ENCODE measurements at places on chromosomes 16 and 17.

GRCh38 chr16:87492291-87492630 is 563 bp downstream of the ZCCHC14 start:
- no peak for DNase-seq

GRCh38 chr17:45910667-45911066 is 16.3 kb downstream of the MAPT start:
- DNase-seq: no peak

GRCh38 chr16:83940630-83941378 is 12.2 kb upstream of the OSGIN1 start:
- DNase-seq: no peak

DNA sequence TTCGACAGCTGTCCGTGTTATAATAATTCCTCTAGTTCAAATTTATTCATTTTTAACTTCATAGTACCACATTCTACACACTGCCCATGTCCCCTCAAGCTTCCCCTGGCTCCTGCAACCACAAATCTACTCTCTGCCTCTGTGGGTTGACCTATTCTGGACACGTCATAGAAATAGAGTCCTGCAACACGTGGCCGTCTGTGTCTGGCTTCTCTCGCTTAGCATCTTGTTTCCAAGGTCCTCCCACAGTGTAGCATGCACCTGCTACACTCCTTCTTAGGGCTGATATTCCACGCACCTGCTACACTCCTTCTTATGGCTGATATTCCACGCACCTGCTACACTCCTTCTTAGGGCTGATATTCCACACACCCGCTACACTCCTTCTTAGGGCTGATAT is 16.5 kb downstream of the SCGB1C2 start:
- DNase-seq: no peak

- DNase-seq: no peak
These were observed 7.2 kb downstream of the KIAA0513 start for GRCh38 chr16:85034591-85035433.

DNA sequence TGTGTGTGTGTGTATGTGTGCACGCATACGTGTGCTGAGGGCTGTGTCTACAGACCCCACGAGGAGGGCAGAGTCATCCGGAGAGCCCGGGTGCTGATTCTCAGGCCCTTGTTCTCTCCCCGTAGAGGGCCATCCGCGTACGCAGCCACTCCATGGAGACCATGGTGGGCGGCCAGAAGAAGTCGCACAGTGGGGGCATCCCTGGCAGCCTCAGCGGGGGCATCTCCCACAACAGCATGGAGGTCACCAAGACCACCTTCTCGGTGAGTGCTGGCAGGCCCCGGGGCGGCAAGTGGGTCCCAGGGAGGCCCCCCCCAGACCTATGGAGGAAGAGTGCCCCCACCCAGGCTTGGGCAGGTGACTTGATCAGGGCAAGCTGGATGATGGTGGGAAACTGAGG is 45.5 kb downstream of the OR1D5 start:
- no peak for DNase-seq

DNA sequence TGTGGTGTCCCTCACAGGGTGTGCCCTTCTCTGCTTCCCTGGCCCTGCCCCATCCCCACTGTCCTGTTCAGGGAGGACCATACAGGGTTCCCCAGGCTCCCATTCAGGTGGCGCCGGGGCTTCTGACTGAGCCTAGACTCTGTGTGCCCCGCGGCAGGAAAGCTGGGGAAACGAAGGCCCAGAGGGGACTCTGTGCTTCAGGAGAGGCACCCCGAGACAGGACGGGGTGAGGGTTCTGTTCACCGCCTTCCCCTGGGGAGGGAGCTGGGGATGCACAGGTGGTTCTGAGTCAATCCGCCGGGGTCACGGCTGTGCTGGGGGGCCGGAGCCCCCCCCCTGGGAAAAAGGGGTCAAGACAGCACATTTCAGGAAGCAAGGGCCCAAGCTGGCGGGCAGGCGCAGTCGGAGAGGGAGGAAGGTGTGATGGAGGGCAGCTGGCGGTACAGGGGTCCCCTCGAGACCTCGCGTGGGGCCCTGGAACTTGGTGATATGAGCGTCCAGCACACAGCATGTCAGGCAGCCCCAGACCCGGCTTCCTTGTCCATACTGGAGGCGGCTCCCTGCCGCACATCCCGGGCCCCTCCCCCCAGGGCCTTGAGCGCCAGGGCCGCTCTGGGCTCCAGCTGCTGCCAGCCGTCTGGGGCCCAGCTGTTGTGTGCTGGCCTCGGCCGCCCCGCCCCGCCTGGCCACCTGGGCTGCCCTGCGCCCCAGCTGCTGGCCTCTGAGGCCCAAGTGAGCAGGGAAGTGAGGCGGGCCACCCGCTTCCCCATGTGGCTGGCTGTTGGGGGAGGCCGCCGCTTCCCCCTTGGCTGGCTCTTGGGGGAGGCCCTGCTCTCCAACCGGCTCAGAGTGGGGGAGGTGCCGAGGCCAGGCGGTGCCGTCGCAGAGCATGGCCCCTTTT is 5.6 kb upstream of the NOTUM start:
- no peak for DNase-seq

DNA sequence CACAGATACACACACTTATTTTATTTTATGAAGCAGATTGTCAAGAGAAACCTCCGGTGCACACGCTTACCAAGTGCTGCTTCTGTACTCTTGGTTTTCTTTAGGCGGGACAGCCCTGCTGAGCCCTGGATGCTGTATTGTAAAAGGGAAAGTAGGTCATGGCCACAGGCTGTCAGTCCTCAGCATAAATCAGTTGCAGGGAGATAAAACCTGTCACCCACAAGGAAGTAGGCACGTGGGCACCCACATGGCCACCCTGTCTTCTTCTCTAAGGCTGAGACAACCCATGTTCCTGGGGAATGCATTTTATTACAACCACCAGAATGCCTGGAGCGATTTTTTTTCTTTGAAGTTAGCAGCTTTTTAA is 59.3 kb downstream of the ASIC2 start:
- no peak for DNase-seq

DNA sequence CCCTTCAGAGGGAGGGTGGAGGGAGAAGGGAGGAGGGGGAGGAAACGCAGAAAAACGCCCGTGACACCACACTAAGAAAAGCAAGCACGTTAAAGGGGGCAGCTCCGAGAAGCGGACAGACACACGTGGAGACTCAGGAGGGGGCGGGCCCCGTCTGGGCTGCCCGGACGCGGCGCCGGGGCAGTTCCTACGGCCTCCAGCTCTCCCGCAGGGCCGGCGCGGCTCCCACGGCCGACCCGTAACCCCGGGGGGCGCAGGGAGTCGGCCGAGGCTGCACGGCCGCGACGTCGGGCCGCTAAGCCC is 362 bp downstream of the KLHDC4 start:
- peak; percentile 38 for DNase-seq

- no peak for DNase-seq
These were observed 9.1 kb upstream of the MMD start for GRCh38 chr17:55430541-55431288.

- no peak for DNase-seq
These were observed 27.0 kb upstream of the MRPS23 start for GRCh38 chr17:57876866-57877237.

- no peak for DNase-seq
These were observed 27.5 kb downstream of the GTF3C1 start for GRCh38 chr16:27522173-27522707.

GRCh38 chr17:82296511-82297279 is 20.7 kb downstream of the CD7 start:
- no peak for DNase-seq

- DNase-seq: no peak
These were observed 23.7 kb downstream of the ARHGAP23 start for GRCh38 chr17:38451840-38452529.

GRCh38 chr16:24909856-24910255 is 64.1 kb downstream of the SLC5A11 start:
- no peak for DNase-seq

DNA sequence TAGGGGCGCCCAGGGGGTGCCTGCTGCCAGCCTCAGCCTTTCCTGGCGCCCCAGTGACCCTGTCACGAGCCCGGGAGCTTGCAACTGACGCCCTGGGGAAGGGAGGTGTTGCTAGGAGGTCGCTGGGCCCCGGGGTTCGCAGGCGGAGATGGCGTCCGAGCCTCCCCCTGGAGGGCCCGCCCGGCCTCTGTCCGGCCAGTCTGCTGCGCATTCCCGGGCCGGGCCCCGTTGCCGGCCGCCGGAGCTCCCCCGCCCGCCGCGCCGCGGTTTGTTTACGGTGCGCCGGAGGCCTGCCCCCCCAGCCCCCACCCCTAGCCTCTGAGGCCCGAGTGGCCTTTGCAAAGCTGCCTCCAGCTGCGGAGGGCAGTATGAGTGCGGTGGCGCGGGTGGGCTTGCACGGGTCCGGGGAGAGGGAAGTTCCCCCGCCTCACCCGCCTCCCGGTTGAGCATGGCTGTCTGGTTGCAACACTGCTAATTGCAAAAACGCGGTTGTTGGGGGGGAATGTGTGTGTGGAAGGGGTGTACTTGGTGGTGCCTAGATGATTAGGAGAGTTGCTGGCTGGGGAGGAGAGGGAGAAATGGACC is 514 bp downstream of the THRA start:
- DNase-seq: no peak

DNA sequence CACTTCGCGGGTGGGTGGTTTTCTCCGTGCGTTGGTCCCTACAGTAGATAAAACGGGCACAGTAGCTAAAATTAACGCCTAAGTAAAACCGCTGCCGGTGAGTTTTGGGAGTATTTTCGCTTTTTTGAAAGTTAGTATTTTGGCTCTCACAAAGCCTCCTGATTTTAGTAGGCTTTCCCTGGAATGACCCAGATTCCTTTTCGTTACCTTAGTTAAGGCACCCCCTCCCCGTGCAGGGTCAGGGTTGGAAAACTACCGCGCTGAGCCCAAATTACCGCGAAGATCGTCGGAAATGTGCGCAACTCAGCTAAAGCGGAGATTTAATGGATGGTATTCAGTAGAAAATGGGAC is 28.3 kb upstream of the ST6GALNAC1 start:
- DNase-seq: no peak

- DNase-seq: no peak
These were observed 75.7 kb downstream of the TANC2 start for GRCh38 chr17:63041722-63042121.

GRCh38 chr17:59840329-59841090 is 52.2 kb downstream of the TUBD1 start:
- DNase-seq: no peak

GRCh38 chr16:58299757-58300349 is 5.0 kb upstream of the PRSS54 start:
- DNase-seq: peak; percentile 1

- DNase-seq: no peak
These were observed 134.5 kb upstream of the FOXF1 start for GRCh38 chr16:86375851-86376250.

DNA sequence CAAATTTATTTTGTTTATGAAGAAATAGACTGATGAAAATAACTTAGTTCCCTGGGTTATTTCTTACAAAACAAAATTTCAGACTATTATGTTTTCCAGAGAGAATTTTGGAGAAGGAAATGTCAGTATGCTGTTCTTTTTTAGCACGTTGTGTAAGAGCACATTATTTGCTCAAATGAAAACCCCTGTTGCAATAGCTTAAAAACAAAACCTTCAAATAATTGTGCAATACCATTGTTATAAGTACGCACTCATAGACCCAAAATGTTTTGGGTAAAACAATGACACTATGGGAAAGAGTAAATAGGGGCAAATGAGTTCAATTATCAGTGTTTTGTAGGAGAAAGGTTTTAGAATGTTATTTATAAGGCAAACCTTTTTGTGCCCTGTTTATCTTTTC is 18.2 kb downstream of the VMP1 start:
- DNase-seq: no peak

DNA sequence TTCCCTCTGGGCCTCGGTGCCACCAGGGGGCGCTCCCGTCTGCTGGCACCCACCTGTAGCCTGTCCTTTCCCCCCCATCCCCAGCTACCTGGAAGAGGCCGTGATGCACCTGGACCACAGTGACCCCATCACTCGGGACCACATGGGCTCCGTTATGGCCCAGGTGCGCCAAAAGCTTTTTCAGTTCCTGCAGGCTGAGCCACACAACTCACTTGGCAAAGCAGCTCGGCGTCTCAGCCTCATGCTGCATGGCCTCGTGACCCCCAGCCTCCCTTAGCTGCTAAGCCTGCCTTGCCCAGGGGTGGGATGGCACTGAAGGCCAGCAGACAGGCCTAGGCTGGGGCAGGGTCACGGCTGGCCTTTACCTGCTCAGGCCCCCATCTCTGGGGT is 818 bp upstream of the NRN1L start:
- peak; percentile 48 for DNase-seq

DNA sequence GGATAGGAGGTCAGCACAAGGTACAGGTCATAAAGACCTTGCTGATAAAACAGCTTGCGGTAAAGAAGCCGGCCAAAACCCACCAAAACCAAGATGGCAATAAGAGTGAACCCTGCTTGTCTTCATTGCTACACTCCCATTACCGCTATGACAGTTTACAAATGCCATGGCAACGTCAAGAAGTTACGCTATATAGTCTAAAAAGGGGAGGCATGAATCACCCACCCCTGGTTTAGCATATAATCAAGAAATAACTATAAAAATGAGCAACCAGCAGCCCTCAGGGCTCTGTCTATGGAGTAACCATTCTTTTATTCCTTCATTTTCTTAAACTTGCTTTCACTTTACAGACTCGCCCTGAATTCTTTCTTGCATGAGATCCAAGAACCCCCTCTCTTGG is 1.0 kb upstream of the HSBP1 start:
- DNase-seq: no peak

GRCh38 chr17:42165751-42166150 is 11.0 kb upstream of the RAB5C start:
- DNase-seq: no peak

DNA sequence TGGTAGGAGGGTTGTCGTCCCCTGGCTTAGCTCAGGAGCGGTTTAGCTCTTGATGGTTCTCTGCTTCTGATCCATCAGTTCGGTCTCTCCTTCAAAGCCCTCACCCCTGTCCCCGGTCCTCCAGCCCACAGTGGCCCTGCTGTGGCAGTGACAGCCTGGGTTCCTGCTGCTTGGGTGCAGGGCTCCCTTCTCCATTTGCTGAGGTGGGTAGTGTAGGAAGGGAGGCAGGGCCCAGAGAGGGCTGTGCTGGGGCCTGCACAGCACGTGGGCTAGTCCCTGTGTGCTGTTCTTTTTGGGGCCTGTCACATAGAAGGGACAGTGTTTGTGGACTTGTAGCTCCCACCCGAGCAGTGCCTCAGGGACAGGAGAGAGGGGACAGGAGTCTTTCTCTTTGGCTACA is 18.3 kb downstream of the TMEM94 start:
- DNase-seq: no peak

DNA sequence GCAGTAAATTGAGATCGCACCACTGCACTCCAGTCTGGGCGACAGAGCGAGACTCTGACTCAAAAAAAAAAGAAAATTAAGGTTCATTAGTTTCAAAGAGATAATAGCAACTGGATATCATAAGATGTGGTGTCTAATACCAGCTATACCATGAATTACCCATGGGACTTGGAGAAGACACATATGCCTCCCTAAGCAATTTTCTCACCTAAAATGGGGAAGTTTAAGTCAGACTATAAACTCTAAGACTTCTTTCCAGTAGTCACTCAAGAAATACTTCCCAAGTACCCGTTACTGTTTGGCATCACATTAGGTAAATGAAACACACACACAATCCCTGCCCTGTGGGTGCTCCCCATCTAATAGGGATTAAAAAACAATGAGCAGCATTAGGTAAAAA is 22.6 kb downstream of the SMURF2 start:
- no peak for DNase-seq

GRCh38 chr17:73478768-73479424 is 165.3 kb downstream of the SDK2 start:
- no peak for DNase-seq

Measured in stimulated activated CD8-positive, alpha-beta memory T cell treated with anti-CD3 and anti-CD28 coated beads, Interleukin-2, amount 100 ng/mL, for 1 hour (primary cell).